ENCODE measurements at places on chromosomes 4 and X. TPM values are rescaled to one million over a fixed set of nuclear protein-coding genes. Genes with fewer than 3 reads are reported as not detected.

Gene TBC1D25
- 11.4 TPM for total RNA-seq

Gene TREX2
- total RNA-seq = 1.6 TPM

Gene SLC4A4
- total RNA-seq = 0.97 TPM

Gene NPY2R
- not detected for total RNA-seq

Gene BMP3
- not detected for total RNA-seq

Gene ADH1A
- total RNA-seq = not detected

Gene SLC49A3
- 0.10 TPM for total RNA-seq

Gene METAP1
- 48.6 TPM for total RNA-seq

Gene ASMT
- 0.19 TPM for total RNA-seq

Gene CABS1
- total RNA-seq = not detected

Gene MAGEC1
- 0.05 TPM for total RNA-seq

Gene KLHL2
- total RNA-seq = 15.5 TPM

Gene CLDN34
- not detected for total RNA-seq

Gene EIF2S3
- total RNA-seq = 158 TPM

Gene HMX1
- total RNA-seq = 0.10 TPM

Gene SYN1
- total RNA-seq = 0.24 TPM

Gene INTU
- total RNA-seq = 1.2 TPM

Gene CENPVL2
- not detected for total RNA-seq

Gene HSD17B13
- 0.05 TPM for total RNA-seq

Gene VSIG4
- total RNA-seq = not detected

Gene CORIN
- total RNA-seq = not detected

Gene CCDC160
- not detected for total RNA-seq

Gene SH3RF1
- total RNA-seq = 9.3 TPM

Gene PCDH10
- total RNA-seq = 0.12 TPM

Gene LARP7
- total RNA-seq = 28.4 TPM

Gene SLC7A11
- 17.6 TPM for total RNA-seq

Gene RXFP1
- total RNA-seq = not detected

Gene ATP5ME
- total RNA-seq = 343 TPM

Gene ARHGEF6
- 0.14 TPM for total RNA-seq

Gene RNF212
- 0.81 TPM for total RNA-seq

Gene AFF2
- total RNA-seq = not detected

Gene HPSE
- total RNA-seq = 1.2 TPM

Gene GAGE12J
- not detected for total RNA-seq

Gene MTMR8
- 0.45 TPM for total RNA-seq

Gene NXF2B
- not detected for total RNA-seq

Gene PGAM4
- total RNA-seq = 0.44 TPM

Gene G3BP2
- 92.3 TPM for total RNA-seq

Gene ESX1
- total RNA-seq = 0.06 TPM
